ENCODE measurements at places on chromosomes 1 and 21.

DNA sequence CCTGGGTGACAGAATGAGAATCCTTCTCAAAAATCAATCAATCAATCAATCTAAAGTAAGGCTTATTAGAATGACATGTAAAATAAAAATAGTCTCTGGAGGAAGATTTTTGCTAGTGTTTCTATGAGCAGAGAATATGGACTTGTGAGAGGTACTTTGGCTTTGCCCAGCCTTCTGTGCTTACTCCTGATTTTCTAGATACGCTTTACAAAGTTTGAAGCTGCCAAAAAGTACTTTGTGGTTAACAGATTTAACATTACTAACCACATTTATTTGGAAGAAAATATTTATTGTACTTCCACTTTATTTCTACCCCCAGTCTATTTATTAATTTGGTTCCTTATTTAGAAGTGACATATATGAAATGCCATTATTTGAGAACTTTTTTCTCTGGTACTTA lies 41.0 kb downstream of the CEP350 start:
- no peak for DNase-seq

- no peak for DNase-seq
Measured at GRCh38 chr1:216433175-216433574, 9.9 kb upstream of the USH2A start.

GRCh38 chr21:45931397-45931969 lies 50.1 kb upstream of the COL6A1 start:
- no peak for DNase-seq

DNA sequence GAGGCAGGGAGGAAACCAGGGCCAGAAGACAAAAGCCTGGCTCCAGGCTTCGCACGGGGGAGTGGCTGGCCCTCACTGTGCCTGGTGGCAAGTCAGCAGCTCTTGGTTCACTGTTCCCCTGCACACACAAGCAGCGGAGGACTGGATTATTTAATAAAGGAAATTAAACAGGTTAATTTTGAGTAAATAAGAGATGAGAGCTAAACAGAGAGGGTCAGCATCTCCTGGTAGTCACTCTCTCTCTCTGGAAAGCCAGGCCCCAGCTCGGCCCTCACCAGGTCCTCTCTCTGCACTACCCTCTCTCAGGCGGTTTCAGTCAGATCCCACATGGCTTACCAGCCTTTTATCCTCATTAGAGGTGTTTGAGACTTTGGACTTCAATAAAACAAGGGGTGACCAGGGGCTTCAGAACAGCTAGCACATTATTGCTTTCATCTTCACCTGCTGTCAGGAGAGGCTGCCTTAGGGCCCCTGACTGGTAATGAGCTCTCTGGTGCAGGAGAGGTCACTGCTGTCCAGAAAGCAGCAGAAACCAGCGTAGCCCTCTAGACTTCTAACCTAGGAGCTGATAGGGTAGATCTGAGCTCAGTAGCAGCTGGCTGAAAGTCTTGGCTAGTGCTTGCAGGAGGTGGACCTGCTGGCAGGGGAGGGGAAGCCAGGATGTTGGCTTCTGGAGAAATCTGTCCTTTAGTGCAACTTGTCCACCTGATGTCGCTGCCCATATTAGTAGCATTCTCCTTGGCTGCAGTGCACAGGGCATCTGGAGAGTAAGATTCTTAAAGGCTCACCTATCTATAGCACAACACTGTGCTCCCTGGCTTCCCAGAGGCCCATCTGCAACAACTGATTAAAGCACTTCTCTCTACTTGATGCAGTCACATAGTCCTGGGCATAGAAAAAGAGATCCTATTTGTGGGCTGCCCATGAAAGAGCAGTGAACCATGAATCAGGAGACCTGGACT lies 45.9 kb downstream of the SYT6 start:
- DNase-seq, result no peak

- no peak for DNase-seq
Measured at GRCh38 chr1:193070386-193070753, 11.0 kb downstream of the RO60 start.
